ENCODE measurements at places on chromosomes 5 and 9.
A peak's percentile ranks its signal among the peaks of the same experiment; 100 is the strongest.

- no peak for DNase-seq
These were observed 77.5 kb downstream of the GNAQ start for GRCh38 chr9:77954013-77954665.

DNA sequence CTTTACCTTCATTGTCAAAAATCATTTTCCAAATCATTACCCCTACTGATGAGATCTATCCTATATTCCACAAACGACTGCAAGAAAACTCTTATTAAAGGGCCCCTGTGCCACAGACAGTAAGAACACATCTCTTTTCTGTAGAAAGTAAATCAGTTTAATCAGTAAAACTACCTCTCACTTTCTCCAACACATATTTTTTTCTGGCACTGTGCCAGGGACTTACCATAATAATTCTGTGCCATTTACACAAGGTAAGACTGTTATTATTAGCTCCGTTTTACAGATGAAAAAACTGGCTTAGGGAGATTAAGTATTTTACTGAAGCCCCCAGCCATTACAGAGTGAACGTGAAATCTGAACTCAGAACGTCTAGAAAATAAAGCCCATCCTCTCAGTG, 587.0 kb upstream of the COX7C start:
- no peak for DNase-seq

- DNase-seq, result no peak
These were observed 500.8 kb upstream of the WWC1 start for GRCh38 chr5:167790462-167791260.

DNA sequence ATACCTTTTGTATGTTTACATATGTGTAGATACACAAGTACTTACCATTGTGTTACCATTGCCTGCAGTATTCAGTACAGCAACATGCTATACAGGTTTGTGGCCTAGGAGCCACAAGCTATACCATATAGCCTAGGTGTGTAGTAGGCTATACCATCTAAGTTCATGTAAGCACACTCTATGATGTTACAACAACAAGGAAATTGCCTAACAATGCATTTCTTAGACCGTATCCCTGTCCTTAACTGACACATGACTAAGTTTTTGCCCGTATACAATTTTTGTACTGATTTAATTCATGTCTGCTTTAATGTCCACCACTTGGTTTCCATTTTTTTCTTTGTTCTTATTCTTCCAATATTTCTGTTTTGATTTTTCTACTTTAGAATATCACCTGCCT, 18.5 kb downstream of the TNPO1 start:
- DNase-seq, result peak; percentile 54

DNA sequence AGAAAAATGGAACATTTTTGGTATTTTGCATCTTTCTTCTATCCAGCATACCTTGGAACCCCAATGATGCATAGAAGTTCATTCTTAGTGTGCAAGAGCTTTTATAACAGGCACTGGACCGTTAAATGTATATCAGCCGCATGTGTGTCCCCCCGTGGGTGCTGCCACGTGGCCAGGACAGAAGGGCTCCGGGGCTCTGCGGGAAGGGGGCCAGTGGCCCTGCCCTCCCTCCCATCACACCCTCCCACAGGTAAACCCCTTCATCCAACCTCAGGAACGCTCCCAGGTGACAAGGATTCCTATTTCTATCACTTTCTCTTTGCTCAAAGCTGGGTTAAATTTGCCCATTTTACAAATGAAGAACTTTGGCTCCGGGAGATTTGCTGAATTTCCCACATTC, 393.4 kb upstream of the IRX4 start:
- DNase-seq, result no peak

DNA sequence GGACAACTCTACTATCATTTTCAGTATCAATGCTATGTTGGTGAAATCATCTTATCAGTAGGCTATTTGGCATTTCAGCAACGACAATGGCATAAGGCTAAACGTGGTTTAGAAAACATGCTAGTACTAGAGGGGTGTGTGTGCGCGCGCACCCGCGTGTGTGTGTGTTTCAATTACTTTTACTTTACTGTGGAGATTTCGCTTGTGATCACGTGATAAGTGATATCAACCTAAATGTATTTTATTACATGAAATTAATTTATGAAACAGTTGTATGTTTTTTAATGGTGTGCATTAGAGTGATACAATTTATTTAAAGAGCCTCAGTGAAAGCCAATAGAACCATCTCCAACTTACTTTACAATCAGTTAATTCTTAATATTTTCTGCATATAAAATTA, 587.9 kb upstream of the ITGA1 start:
- no peak for DNase-seq

- peak; percentile 53 for DNase-seq
These were observed 567 bp upstream of the SPIN1 start for GRCh38 chr9:88387552-88388202.

DNA sequence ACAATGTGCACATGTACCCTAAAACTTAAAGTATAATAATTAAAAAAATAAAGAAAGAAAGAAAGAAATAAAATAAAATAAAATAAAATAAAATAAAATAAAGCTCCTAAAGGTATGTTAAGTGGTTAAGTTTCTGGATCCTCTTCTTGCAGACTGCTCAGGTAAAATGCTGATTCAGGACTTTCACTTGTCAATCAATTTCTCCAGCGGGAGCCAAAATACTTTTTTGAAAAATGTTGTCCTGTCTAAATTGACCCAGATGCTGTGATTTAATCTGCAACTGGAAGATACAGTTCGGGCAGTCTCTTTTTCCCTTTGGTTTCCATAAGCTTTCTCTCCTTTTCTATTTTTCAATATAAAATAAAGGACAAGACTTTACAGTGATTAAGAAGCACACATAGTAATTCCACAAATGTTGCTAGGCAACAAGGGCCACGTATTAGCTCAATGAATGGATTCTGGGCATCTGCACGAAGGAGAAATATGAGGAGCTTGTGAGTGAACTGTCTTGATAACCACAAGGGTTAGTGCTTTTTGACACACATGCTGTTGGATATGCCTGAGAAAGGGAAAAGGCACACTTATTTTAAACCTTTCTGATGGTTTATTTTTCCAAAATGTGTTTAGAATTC, 38.6 kb downstream of the HTR4 start:
- DNase-seq, result no peak

GRCh38 chr5:124080256-124080655, 568.3 kb downstream of the CSNK1G3 start:
- DNase-seq, result no peak

GRCh38 chr9:106535439-106535838, 327.5 kb upstream of the ZNF462 start:
- no peak for DNase-seq

GRCh38 chr5:91341154-91341553, 42.0 kb downstream of the ARRDC3 start:
- no peak for DNase-seq

DNA sequence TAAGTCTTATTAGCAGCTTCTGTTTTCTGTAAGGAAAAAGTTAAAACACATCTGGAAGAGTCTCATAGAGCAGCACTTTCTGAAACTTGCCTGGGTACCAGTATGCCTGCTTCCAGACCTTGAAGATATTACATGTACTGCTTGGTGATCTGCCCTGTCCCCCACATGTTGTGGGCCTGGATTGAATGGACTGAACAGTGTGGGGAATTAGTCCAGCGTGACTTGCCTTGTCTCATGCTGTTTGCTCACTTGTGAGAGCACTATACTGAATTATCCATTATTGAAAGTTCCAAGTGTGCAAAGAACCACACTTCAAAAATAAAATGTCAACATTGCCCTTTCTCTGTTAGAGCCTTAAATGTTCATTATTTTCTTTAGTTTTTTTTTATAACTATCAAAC, 8.9 kb downstream of the CTNNA1 start:
- no peak for DNase-seq

DNA sequence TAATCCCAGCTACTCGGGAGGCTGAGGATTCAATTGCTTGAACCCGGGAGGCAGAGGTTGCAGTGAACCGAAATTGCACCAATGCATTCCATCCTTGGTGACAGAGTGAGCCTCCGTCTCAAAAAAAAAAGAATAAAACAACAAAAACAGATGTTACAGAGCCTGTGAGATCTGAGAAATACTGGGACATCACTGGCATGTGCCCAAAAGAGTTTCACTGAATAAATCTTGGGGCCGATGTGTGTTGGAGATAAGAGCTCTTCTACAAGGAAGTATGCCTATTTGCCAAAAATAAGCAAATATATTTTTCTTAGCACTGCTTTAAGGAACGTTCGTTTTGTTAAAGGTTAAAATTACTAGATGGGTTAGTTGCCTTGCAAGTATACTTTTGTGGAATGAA, 55.1 kb downstream of the KIAA1958 start:
- no peak for DNase-seq

DNA sequence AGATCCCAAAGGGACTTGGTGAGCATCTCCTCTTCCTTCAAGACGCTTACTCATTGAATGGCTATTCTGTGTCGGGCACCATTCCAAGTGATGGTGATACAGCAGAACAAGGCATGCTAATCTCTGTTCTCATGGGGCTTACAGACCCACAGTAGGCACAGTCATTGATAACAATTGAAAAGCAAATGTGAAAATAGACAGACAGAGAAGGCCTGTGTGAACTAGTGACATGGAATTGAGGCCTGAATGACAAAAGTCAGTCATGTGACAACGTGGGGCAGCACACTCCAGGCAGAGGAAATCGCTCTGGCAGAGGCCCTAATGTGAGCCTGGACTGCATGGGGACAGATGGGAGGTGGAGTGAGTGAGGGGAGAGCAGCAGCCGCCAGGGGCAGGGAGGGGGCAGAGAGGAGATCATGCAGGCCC, 70.7 kb upstream of the CPLX2 start:
- DNase-seq, result no peak

DNA sequence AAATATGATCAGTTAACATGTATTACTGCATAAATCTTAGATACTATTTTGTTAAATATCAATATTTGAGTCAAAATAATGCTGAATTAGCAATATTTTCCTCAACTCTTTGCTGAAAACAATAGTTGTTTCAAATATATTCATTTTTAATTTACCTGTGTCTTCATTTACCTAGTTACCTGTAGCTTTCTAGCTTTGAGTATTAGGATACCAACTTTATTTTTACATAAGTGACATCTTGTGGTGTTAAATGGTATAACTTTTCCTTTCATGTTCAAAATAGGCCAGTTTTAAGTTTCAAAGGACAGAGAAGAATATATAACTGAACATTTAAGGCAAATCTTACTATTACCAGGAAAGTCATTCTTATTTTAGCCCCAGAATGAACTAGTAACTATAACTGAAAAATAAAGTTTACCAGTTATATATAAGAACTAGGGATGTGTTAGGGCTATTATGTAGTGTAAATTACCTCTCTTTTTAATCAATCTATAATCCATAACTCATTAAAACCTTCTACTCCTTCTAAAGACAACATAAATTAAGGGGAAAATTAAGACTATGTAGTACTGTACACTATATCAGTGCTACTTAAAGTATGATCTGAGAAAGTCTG, 25.3 kb downstream of the AP3B1 start:
- DNase-seq, result peak; percentile 22

GRCh38 chr5:181231432-181231831, 8.4 kb downstream of the TRIM41 start:
- no peak for DNase-seq

- peak; percentile 91 for DNase-seq
These were observed 32.3 kb downstream of the ERP44 start for GRCh38 chr9:100066539-100066938.

GRCh38 chr9:79012561-79012960, 559.2 kb upstream of the TLE4 start:
- DNase-seq, result no peak

DNA sequence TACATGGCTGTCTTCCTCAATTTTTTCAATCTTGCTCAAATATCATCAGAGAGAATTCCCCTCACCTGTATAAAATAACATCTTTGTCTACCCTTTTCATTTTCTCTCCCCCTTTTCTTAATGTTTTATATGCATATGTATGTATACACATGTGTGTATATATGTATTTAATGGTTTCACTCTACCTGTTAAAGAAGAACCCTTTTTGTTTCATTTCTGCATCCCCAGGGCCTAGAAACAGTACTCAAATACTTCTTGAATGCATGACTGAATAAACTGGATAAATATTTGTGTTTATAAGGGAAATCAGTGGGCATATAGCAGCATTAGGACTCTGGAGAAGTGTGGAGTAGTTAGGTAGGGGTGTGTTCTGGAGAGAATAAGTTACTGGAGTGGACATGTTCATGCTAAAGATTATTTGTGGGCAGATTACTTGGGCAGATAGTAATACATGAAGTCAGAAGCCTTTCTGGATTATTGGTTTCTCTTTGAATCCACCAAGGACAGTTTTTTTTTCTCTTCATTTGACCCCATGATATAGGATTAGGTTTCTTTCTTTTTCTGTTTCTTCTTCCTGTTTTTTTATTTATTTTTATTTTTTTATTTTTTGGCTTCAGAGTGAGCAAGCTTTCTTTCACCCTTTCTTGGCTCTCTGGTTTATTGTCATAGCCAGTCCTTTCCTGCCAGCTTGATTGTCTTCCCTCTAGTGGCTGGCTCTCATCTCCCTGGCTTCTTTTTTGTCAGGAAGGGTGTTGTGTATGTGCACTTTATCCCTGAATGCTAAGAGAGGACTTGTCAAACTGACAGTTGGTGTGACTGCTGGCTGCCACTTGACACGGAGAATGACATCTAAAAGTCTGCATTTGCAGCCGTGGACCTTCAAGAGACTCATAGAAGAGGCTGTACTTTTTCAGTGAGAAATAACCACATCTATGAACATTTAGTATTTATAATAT, 89.3 kb downstream of the ZCCHC7 start:
- DNase-seq, result no peak

- peak; percentile 9 for DNase-seq
These were observed 159.2 kb downstream of the SNX18 start for GRCh38 chr5:54676481-54677340.

GRCh38 chr5:61301341-61302199, 30.5 kb upstream of the ZSWIM6 start:
- DNase-seq, result no peak

DNA sequence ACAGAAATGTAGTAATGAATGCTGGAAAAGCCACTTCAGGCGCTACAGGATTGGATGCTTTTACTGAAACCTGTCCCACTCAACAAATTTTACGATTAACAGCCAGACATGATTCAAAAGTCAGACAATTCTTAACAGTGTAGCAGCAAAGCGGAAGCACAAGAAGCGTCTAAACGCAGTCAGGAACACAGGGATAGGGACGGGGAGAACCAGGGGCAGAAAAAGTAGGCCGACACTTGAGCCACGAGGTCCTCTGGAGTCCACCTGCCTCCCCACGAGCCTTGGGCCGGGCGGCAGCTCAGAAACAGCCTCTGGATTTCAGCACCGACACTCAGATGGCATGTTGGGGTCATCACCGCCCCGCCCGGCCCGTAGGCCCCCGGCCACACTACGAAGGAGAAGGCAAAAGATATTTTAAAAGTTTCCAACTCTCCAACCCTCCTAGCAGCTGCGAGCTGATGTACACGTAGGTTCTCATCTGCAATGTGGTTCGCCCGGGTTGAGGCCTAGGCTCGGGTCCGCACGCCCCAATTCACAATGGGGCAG, 615 bp downstream of the RACK1 start:
- peak; percentile 40 for DNase-seq

- DNase-seq, result peak; percentile 26
These were observed 295.5 kb upstream of the SMC2 start for GRCh38 chr9:103798620-103799019.

GRCh38 chr9:16406526-16407225, 463.8 kb downstream of the BNC2 start:
- no peak for DNase-seq

GRCh38 chr5:138569782-138570181, 5.4 kb downstream of the HSPA9 start:
- DNase-seq, result no peak

- DNase-seq, result no peak
These were observed 74.1 kb downstream of the PHF2 start for GRCh38 chr9:93650448-93650847.

GRCh38 chr5:171506951-171507350, 87.5 kb downstream of the FGF18 start:
- no peak for DNase-seq
